ENCODE measurements at places on chromosomes 3 and 15.

DNA sequence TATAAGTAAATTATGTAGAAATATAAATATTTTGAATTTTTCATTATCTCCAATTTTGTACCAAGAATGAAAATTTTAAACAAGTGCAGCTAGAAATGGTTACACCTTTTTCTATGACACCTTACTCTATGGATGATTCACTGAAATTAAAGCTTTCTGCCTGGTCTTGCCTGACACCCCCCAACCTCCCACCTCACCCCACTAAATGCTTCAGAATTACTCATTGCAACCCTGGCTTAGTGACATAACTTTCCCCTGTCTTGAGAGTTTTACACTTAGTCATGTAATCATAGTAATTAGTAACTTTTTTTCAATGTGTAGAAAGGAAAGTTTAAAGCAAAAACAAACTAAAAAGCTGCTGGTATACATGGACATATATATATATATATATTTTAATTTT, 42.0 kb upstream of the MEIS2 start:
- no peak for DNase-seq

- no peak for DNase-seq
These were observed 8.8 kb upstream of the DPPA2 start for GRCh38 chr3:109325109-109325508.

GRCh38 chr3:125134952-125135351, 77.6 kb downstream of the SLC12A8 start:
- DNase-seq, result no peak

DNA sequence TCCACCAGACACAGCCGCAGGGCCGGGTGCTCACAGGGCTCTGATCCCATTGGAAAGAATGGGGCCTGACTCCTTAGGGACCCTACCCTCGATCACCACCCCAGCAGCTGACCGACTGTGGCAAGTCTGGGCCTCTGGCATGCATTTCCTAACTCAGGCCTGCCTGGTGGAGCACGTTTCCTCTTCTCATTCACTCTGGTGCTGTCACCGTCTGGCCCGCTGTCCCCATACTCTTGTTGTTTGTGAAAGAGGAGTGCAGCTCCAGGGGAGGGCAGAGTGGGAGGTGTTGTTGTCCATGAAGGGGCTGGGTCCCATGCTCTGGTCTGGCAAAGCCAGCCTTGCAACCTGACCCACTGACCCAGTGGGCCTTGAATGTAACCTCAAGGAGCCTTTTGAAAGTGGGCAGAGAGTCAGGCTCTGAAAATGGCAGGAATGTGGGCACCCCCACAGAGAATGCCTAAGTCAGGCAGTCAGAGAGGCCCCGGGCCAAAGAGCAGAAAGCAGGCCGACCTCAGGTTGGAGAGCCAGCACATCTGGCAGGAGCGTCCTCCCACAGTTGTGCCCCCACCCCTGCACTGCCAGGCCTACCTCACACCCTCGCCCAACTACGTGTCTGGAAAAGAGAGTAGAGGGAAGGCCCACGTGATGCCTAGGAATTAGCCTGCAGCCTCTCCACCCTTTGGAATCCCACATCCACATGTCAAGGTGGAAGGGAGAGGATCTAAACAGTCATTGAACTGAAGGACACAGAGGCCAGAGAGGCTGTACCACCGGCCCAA, 10.9 kb downstream of the SEMA7A start:
- no peak for DNase-seq

- no peak for DNase-seq
These were observed 13.5 kb downstream of the CMTM7 start for GRCh38 chr3:32405155-32405554.

DNA sequence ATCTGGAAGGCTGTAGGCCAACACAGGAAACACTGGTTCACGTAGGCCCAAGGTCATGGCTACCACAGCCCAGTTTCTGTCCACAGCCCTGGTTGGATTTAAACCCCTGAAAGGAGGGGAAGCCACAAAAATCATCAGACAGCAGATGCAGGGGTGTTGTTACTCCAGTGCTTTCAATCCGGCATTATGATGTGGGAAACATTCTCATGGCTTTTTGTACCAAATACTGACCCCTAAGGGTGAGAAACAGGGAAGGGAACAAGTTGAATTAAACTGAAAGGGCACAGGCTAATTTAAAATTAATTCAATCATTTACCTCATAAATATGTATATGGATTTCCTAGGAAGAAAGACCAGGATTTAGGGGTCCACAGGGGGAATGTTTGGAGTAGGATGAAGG, 375.6 kb downstream of the CTNNB1 start:
- DNase-seq, result no peak

- DNase-seq, result no peak
These were observed 933 bp downstream of the DZIP1L start for GRCh38 chr3:138114431-138114918.

- peak; percentile 47 for DNase-seq
These were observed 111.2 kb upstream of the STT3B start for GRCh38 chr3:31421314-31422048.

DNA sequence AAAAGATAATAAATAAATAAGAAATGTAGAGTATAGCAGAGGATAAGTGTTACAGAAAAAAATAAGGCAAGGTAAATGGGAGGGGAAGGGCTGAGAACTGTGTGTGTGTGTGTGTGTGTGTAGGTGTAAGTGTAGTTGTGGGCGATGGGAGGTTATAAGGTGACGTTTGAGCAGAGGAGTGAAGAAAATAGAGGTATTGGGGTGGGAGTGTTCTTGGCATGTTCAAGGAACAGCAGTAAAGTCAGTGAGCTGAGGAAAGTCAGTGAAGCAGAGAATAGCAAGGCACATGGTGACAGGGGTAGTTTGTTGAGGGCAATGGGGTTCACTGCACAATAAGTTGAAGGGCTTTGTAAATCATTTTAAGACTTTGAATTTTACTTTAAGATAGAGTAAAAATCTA, 30.9 kb upstream of the ZNF148 start:
- no peak for DNase-seq

- no peak for DNase-seq
These were observed 35.0 kb downstream of the SPSB4 start for GRCh38 chr3:141086188-141086587.

All from CD4-positive, alpha-beta T cell treated with Interleukin-2 at 100 ng/mL for 4 hours (primary cell).